ENCODE measurements at places on chromosomes 3 and 15.

- no peak for DNase-seq
These were observed 51.1 kb upstream of the SEC22A start for GRCh38 chr3:123150449-123151215.

GRCh38 chr15:41969851-41970431, 2.4 kb downstream of the EHD4 start:
- DNase-seq, result no peak

GRCh38 chr3:178428037-178428436, 108.2 kb upstream of the KCNMB2 start:
- DNase-seq, result no peak

DNA sequence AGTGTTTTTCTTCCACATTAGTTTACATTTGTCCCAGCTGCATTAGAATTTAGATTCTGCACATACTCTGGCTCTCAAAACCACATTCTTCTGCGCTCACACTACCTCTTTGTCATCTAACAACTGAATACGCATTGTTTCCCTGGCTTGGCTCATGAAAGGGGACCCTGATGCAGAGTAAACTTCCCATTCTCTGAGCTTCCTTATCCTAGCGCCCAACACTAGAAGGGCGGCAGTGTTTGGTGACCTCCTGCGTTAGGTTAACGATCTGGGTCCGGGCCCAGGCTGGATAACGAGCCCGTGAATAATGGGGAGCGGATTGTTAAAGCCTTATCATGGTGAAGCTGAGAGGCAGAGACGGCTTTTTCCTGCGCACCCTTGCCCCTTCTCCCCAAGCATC, 63.9 kb downstream of the ETV5 start:
- DNase-seq, result no peak

- no peak for DNase-seq
These were observed 51.4 kb downstream of the FHIT start for GRCh38 chr3:61199843-61200242.

DNA sequence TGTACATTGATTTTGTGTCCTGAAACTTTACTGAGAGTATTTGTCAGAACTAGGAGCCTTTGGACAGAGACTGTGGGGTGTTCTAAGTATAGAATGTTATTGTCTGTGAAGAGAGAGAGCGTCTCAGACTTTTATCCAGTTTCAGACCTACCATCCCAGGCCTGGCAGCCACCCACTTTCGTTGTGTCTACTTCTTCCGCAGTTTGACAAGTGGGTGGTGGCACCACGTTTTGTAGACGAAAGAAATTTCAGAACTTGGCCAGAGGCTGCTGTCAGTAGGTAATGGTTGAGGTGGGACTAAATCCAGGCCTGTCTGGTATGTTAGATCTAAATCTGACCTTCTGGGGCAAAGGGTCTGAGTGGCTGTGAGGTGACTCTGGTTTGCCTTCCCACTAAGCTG, 13.4 kb upstream of the TRAK1 start:
- DNase-seq, result no peak

- no peak for DNase-seq
These were observed 7.4 kb downstream of the CHRD start for GRCh38 chr3:184387174-184387714.

DNA sequence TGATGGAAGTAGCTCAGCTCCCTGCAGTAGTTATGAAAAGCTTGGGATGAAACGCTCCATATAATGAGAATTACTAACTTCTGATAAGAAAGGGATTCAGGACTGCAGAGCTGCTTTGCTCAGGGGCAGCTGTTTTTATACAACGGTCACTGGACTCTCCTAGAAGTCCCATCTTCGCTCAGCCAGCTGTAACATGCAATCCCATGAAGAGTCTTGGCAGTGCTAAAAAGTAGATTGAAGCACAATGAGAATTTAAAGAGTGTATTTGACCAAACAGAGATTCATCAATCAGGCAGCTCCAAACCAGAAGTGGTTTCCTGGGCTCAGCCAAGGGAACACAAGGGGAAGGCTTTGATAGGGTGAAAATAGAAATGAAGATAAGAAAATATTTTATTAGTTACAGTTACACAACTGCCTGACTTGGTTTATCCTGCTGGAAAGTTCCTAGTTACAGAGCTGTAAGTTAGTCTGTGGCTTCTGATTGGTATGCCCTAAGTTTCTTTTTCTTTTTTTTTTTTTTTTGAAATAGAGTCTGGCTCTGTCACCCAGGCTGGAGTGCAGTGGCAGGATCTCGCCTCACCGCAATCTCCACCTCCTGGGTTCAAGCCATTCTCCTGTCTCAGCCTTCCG, 24.1 kb downstream of the SIDT1 start:
- DNase-seq, result no peak

- no peak for DNase-seq
These were observed 110.8 kb downstream of the TBC1D2B start for GRCh38 chr15:77966540-77967234.
